ENCODE measurements at places on chromosomes 2 and 18.

DNA sequence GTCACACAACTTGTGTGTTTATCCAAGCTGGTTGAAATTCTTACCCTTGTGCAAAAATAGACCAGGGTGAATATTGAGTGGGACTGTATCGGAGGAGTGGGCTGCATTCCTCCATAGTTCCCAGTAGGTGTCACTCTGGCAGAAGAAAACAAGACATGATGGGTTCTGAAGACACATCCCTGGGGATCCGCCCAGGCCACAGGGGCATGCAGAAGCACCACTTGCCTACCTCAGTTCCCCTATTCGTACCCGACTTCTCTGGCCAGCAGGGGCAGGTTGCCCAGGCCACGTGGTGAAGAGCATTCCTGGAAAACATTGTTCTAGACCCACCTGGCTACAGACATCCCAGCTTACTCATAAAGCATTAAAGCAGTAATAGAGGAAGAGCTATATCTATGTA is 168.2 kb downstream of the FAM210A start:
- DNase-seq: peak; percentile 54

GRCh38 chr2:75603477-75603876 is 42.7 kb upstream of the EVA1A start:
- DNase-seq: no peak

GRCh38 chr2:1964659-1965058 is 220.3 kb upstream of the PXDN start:
- no peak for DNase-seq

DNA sequence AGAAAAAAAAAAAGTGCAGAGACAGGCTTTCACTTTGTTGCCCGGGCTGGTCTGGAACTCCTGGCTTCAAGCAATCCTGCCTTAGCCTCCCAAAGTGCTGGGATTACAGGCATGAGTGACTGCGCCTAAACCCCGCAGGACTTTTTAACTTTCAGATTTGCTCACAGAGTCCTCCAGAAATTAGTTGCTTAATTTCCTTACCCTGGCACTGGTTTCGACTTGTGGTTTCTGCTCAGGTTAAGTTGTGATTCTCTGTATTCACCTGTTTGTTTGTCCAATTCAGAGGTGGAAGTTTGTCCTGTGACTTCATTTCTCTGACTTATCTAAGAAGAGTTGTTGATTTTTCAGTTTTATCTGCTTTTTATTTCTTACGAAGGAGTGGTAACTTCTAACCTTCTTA is 238.1 kb downstream of the TMEM182 start:
- DNase-seq: no peak

DNA sequence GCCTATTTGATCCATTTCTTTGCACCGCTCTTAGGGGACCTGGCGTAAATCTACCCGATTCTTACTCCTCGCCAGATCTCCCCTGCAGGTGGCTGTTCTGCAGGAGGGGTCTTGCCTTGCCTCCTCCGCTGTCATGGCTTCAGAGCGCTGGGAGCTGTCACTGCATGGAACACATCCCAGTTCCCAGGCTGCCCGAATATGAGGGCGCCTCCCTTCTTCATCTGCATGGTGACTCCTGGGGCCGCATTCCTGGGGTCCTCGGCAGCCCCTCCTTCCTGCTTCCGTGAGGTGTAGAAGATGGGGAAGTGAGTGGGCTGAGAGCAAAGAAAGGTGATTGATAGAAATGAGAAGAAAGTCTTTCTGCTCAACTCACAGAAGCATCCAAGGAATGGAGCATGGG is 27.3 kb upstream of the COPS8 start:
- no peak for DNase-seq

DNA sequence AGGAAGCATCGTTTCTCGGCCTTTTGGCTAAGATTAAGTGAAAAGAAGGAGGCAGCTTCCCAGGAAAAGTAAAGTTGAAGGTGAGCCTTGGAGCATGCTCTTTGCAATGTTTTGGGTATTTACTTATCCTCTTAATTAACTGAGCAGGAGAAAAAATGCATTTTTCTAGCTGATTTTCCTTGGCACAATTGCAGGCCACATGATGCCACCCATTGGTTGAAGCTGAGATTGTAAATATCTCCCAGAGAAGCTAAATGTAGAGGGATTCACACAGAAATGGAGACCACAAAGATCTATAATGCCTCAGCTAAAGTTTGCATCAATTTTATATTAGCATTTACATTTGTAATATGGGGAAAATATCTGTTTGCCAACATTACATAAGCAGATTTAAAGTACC is 294.1 kb downstream of the KCNS3 start:
- DNase-seq: no peak

- no peak for DNase-seq
These were observed 335 bp downstream of the HES6 start for GRCh38 chr2:238239543-238239862.

GRCh38 chr18:31684279-31685096 is at the start of gene B4GALT6:
Gene B4GALT6 (minus strand): TSS chr18:31684581. CDS start chr18:31684426, 155 bp downstream.
- DNase-seq: peak; percentile 54

All from COLO829 (cell line).